Stimulated activated naive CD8-positive, alpha-beta T cell treated with anti-CD3 and anti-CD28 coated beads, Interleukin-15, Interleukin-2, amounts not matched to agents 100 U/mL and 50 U/mL, for 24 hours (primary cell): ENCODE measurements at places on chromosomes 1 and 21.

DNA sequence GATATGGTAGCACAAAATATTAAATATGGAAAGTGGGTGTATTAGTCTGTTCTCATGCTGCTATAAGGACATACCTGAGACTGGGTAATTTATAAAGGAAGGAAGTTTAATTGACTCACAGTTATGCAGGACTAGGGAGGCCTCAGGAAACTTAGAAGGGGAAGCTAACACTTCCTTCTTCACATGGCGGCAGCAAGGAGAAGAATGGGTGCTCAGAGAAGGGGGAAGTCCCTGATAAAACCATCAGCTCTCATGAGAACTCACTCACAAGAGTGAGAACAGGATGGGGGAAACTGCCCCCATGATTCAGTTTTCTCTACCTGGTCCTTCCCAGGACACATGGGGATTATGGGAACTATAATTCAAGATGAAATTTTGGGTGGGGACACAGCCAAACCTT, 15.8 kb upstream of the BACE2 start:
- DNase-seq = no peak

- no peak for DNase-seq
Observed at GRCh38 chr1:52192024-52192423, 50.1 kb downstream of the ZFYVE9 start.

- no peak for DNase-seq
Observed at GRCh38 chr21:36707763-36708285, 8.9 kb downstream of the SIM2 start.

GRCh38 chr1:15915991-15916390, 59.9 kb downstream of the ZBTB17 start:
- no peak for DNase-seq

- no peak for DNase-seq
Observed at GRCh38 chr1:116375148-116375886, 2.3 kb downstream of the ATP1A1 start.

DNA sequence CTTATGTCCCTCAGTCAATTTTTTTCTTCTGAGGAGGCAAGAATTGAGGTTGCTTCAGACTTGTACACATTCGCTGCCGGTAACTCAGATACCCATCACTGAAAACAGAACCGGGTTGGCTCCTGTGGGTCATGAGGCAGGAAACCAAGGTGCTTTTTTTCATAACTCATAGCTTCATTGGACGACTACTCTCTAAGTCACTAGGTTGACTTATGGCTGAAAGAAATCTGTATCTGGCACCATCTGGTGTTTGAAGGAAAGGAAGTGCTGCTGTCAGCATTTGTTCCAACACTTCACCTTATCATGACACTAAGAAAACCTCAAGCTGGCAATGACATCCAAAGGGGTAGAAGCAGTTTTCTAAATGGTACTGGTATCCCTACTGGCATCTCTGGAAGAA, 82.3 kb downstream of the TBX19 start:
- no peak for DNase-seq

- DNase-seq = no peak
Observed at GRCh38 chr1:224559981-224560728, 56.0 kb upstream of the CNIH3 start.

DNA sequence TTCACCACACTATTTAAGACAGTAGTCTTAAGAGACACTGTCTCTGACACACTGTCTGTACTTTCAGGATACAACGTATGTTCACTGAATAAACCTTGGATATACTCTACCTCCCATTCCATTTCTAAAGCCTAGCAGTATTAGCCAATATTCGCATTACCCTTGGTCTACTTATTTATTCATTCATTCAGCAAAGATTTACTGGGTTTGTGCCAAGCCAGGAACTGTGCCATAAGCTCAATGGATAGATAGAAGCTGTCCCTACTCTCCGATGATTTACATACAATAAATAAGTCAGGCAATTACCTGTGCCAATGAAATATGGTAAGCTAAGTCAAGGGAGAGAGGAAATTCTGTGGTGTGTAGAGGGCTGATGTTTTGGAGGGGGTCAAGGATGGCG, 195.2 kb upstream of the RAB4A start:
- no peak for DNase-seq

- peak; percentile 21 for DNase-seq
Observed at GRCh38 chr1:84997667-84998600, 1.0 kb upstream of the MCOLN2 start.

- no peak for DNase-seq
Observed at GRCh38 chr21:39456665-39457064, 4.9 kb downstream of the SH3BGR start.

DNA sequence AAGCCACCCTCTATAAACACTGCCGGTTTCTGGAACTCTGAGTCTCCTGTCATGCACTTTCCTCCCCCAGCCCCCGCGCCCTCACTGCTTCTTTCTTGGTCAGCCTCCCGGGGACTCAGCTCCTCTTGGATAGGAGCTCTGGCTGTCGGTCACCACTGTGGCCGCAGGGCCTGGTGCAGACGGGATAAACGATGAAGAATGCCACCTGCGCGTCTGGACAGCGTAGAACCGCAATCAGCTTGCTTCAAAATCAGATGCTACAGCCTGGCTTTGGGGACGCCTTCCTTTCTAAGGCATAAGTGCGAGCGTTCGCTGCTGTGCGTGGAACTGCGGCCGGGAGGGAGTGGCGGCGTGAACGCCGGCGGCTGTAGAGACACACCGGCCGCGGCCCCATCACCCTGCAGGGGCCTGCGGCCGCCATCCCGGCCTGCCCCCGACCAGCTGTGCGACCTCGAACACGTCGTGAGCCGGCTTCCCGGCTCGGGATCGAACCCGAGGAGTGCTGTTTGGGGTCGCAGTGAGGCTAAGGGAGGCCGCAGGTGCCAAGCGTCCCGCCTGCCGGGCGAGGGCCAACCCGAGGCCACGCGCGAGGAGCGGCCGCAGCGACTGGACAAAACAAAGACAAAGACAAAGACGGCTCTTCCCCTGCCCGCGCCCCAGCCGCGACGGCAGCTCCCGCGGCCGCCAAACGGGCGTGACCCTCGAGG, 688 bp downstream of the PTTG1IP start:
- DNase-seq = peak; percentile 37

- no peak for DNase-seq
Observed at GRCh38 chr1:29876902-29877301, 640.6 kb downstream of the PTPRU start.

DNA sequence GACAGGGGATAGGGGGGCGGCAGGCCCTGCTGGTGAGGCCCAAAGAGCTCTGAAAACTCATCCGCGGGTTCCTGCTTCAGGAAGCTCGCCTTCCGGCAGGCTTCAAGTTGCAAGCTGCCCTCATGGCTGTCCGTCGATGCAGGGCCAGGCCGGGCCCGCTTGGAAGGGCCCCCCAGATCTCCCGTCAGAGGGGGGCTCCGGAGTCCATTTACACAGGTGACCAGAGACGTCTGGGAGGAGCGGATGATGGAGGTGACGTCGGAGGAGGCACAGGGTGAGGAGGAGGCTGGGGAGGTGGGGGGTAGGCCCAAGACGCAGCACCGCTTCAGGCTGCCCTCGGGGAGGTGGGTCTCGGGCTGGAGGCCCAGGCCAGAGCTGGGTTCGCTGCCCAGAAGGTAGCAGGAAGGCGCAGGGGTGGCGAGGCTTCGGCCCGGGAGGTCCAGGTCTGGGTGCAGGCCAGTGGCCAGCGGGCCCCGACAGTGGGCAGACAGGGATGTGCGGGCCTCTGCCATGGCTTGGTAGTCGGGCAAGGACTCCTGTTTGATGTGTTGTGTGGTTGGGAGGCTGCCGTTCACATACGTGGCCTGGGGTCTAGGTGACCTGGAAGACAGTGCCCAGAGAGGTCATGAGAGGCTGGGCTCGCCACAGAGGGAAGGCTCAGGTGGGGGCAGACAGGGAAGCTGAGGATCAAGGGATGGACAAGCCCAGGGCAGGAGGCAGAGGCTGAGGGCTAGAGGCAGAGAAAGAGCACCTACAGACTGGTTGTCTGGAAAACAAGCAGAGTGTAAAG, 135.4 kb downstream of the DMRTB1 start:
- no peak for DNase-seq
